ENCODE measurements at places on chromosomes 11 and 22.

DNA sequence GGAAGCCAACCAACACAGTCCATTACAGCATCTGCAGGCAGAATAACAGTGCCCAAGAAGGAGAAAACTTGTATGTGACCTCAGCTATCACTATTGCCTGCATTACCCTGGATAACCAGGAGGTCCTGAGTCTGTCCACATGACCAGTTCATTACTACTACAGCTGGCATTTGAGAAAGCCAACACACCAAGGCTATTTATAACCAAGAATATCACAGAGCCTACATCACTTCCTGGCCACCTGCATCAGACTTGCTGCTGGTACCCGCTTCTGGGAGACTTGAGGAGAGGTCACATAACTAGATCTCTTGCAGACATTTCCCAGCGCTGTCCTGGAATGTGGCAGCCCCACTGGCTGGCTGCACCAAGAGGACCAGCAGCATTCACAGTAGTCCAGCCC, 11.1 kb upstream of the OR56B4 start:
- DNase-seq = no peak

DNA sequence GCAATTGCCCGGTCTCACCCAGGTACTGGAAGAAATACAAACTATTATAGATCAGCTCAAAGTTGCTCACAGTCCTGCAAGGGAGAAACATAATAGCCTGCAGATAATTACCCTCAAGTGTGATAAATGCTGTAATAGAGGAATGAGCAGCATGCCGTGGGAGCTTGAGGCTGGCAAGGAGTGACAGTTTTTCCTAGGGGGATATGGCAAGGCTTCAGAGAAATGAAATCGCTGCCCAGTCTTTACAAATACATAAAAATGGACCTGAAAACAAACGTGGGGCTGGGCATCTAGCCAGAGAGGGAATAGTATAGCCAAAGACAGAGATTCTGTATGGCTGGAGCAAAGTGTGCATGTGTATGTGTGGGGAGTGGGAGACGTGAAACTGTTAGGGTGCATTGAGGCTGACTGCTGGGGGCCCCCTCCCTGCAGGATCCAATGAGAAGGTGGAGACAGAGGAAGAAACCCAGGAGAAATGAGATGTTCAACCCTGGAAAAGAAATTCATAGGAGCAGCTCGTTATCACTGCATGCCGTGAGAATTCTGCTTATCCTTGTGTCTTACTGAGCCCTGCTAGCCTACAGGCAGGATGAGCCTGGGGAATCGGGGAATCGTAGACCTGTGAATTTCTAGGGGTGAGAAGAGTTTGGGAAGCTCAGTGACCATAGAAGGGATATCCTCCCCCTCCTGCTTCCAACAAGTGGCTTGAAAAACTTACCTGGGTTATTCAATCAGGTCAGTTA, 167.0 kb downstream of the LDLRAD3 start:
- no peak for DNase-seq

DNA sequence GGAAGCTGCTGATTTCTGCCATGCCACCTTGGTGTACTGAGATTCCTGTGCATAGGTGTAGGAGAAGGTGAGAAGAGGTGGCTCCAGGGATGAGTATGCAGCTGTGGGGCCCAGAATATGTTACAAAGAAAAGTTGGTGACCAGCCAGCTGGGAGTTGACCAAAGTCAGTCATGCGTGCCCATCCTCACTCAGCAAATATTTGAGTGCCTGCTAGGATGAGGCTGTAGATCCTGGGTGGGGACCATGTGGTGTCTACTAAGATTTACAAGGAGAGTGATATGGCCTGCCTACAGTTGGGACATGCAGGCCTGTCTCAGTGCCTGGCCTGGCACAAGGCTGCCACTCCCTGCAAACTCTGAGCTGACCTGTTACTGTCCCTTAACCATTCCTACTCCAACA, 19.4 kb downstream of the RNF185 start:
- DNase-seq = no peak

DNA sequence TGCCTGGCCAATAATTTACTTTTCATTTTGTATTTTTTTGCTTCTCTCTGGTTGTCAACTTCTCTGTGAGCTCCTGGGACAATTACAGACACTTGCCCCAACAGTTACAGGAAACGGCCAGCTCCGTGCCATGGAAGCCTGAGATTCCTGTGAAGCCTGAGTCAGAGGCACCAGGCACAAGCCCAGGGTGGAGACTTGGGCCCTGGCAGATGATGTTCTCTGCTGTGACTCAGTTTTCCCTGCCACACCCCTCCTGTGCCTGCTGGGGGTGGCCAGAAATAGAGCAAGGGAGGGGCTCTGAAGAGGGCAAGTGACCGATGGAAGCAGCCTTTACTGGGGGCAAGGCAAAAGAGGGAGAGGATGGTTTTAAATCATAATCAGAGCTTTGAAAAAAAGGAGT, 4.9 kb downstream of the ATP5MGL start:
- DNase-seq = no peak

- peak; percentile 69 for DNase-seq
These were observed 11.4 kb upstream of the BARX2 start for GRCh38 chr11:129364143-129364654.

DNA sequence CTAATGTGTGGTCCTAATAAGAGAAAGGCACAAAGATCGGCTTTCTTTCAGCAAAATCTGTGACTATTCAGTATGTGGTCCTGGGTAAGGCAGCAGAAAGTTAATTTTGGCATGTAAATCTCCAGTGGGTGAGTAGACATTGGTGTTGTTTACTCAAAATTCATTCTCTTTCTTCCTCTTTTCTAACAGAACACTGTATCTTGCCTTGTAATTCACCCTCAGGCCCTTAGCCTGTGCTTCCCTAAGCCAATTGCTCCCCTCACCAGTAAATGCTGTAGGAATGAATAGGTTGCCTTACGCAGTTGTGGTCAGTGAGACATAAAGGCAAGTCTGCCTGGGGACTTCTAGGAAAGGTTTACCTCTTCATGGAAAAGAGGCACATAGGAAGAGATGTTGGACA, 49.9 kb upstream of the PDE3B start:
- no peak for DNase-seq

DNA sequence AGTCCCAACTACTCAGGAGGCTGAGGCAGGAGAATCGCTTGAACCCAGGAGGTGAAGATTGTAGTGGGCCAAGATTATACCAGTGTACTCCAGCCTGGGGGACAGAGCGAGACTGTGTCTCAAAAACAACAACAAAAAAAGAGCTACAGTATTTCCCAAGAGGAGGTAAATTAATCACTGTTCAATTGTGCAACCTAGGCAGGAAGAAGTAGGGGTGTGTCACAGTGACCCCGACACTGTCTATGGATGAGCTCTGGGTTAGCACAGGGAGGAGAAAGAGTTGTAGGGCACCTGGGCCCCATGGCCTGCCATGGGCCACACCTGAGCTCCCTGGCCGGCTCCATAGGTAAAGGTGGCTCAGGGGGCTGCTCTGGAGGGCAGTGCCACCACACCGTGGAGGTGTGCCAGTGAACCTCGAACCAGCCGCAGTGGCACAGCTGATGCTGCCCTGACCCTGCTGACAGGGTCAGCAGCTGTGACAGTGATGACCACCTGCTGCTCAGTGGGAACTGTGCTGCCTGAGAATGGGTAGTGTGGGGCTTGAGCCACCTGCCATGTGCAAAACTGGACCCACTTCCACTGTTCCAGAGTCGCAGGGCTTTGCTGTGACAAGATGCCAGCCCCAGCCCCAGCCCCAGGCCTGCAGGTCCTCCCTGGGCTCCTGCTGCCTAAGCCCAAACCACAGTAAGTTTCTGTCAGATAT, 84.0 kb upstream of the PITPNB start:
- DNase-seq = no peak

DNA sequence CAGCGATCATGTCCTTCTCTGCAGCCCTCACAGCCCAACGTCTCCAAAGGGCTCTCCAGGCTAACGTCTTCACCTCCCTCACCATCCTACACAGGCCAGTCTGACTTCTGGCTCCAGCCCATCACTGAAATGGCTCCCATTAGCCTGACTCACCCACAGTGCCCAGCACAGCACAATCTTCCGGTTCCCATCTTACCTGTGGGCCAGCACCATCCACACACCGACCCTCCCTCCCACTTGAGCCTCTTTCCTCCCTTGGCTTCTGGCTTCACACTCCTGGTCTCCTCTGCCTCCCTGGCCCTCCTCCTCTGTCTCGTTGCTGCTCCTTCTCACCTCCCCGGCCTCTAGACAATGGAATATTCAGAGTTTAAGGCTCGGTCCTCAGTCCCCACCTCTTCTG, 51.2 kb downstream of the PDE2A start:
- no peak for DNase-seq

- no peak for DNase-seq
These were observed 110.5 kb downstream of the ATG16L2 start for GRCh38 chr11:72924568-72925190.

DNA sequence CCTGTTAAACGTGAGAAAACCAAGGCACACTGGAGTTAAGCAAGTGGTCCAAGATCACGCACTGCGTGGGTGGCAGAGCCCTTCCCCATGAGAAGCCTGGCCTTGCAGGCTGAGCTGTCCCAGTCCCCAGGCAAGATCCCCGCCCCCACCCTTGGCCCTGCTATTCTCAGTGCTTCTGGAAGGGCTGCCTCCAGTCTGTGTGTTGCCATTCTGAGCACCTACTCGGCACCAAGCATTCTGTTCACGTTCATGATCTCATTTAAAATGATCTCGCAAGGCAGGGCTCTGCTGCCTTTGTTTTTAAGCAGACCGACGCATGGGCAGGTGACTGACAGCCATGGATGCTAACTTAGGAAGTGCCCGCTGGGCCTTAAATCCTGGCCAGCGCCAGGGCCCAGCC, 62.8 kb downstream of the PHF21B start:
- DNase-seq = no peak

GRCh38 chr11:44936525-44936924, 14.2 kb downstream of the TP53I11 start:
- peak; percentile 85 for DNase-seq

DNA sequence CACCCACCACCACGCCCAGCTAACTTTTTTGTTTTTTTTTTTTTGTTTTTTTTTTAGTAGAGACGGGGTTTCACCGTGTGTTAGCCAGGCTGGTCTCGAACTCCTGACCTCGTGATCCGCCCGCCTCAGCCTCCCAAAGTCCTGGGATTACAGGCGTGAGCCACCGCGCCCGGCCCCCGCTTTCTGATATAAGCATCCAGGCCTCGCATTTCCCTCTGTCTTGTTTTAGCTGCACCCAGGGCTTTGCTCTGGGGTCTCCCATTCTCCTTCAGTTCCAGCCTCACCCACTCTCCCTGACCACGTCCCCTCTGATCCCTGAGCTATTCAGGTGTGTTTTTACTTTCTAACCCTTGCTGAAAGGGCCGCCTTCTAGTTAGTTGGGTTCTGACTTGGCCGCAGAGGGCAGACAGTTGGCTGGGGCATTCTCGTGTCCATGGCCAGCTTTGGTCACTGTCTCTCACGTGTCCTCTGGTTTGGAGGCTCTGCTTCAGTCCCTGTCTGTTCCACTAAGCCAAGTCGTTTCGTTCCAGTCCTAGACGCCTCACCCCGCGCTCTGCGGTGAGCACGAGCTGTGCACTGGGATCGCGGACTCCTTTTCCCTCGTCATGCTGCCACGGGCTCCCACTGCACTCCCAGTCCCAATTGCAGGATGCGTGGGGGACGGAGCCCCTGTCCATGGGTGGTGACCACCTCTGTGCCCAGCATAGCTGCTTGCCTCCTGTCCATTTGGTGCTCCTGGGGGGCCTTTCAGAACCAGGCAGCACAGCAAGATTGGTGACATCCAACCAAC, 6.0 kb upstream of the TNNT3 start:
- no peak for DNase-seq

- DNase-seq = no peak
These were observed 12.9 kb upstream of the PIK3IP1 start for GRCh38 chr22:31305194-31305593.

GRCh38 chr22:30996462-30996861, 27.4 kb downstream of the TUG1 start:
- DNase-seq = no peak

DNA sequence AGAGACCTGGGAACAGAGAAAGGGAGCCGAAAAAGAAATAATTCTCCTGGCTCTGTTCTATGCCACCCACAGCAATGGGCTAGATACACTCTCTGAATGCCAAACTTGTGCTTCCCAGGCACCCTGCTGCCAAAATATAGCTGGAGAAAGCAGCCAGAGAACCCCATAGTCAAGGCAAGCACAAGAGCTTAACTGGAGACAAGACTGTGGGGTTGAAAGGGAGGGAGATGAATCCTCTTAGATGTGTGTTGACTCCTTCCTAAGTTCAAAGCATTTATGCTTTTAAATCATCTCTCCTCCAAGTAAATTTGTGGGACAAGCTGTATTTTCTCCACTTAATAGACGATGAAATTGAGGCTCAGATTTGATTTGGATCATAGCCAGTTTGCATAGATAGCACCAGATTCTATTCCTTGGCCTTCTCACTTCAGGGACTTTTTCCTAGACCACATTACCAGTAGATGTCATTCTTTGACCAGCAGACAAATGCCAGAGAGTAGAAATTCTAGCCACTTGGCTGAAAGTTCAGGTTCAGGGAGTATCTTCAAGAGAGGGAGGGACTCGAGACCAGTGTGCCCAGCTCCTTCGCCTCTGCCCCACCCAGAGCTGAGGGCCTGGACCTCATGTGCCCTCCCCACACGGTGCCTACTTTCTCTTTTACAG, 16.5 kb upstream of the ETS1 start:
- no peak for DNase-seq

GRCh38 chr11:17171916-17172315, 35.9 kb downstream of the PIK3C2A start:
- DNase-seq = no peak

DNA sequence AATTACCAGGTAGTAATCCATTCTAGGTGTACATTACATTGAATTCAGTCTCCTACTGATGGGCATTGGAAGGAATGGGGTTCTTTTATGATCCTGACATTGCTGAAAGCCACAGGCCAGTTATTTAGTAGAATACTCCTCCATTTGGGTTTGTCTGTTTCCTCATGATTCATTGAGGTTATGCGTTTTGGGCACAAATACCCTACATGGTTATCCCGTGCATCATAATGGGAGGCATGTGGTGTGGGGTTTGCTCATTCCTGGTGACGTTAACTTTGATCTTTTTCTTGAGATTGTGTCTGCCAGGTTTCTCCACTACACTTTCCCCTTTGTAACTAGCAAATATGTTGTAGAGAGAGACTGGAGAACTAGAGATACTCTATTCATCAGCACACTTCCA, 5.5 kb downstream of the FOLR3 start:
- no peak for DNase-seq

DNA sequence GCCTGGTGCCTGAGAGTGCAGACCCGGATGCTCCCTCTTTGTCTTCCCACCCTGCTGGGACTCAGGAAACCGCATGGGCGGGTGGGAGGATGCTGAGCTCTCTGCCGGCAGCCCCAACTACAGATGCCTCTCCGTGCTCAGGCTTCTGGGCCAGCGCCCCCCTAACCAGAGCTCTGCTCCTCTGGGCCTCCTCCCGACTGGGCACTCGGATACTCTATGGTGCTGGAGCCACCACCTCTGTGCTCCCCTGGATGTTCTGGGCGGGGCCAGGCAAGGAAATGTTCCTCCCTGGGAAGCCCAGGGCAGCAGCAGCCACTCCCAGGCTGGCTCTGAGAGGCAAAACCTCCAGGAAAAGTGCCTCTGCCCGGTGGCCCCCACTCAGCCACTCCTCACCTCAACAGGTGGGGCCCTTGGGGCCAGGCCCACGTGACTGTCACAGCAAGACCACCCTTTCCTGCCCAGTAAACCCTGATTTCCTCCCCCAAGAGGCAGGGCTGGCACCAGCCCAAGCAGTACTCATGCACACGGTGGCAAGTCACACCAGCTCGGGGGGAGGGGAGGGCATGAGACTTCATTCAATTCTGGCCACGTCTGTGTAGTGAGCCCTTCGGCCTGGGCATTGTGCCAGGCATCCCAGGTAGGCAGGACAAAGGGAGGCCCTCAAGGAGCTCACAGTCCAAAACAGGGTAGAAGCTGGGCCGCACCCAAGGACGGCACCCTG, 54.7 kb upstream of the TCF20 start:
- no peak for DNase-seq

- no peak for DNase-seq
These were observed 117.4 kb downstream of the DBX1 start for GRCh38 chr11:20042811-20043341.
